Gastroesophageal sphincter (tissue), 4 donors: ENCODE measurements at places on chromosomes 6 and 20. TPM values are rescaled to one million over a fixed set of nuclear protein-coding genes. Genes with fewer than 3 reads are reported as not detected.

- ATAC-seq = no peak
- H3K27ac ChIP-seq = no peak overlapping the region
- H3K27me3 ChIP-seq = no peaks in the 10 kb centered on the region
- no peaks in the 10 kb centered on the region for H3K36me3 ChIP-seq
Measured at GRCh38 chr6:150787429-150787828, 78.1 kb upstream of the MTHFD1L start.

GRCh38 chr6:152532556-152533422 lies 104.4 kb downstream of the SYNE1 start:
- H3K4me1 ChIP-seq = no peaks in the 10 kb centered on the region
- ATAC-seq = no peak
- H3K36me3 ChIP-seq = no peaks in the 10 kb centered on the region
- no peak overlapping the region for H3K27ac ChIP-seq
- no peaks in the 10 kb centered on the region for H3K27me3 ChIP-seq

DNA sequence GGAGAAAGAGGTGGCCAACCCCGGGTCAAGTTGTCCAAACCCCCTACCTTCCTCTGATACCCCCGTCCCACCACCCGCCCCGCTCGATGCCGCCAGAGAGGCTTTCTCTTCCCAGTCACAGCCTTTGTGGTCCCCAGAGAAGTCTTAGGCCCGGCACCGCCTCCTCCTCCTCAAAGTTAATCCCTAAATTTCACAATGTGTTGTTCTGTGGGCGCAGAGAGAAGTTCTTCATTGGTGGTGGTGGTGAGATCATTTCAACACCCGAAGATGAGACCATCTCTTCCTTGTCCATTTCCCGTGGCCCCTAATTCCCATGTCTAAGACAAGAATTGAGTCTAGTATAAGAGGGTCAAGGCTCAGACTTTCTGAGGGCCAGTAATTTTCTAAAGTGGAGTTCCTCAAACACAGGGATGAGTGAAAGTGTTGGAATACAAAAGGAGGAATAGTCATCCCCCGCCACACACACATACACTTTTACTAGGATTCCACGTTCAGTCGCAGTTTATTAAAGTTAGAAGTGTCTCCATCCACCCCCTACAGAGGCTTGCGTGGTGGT lies 10.4 kb downstream of the TRIM31 start:
- no peak overlapping the region for H3K4me3 ChIP-seq
- no peaks in the 10 kb centered on the region for H3K36me3 ChIP-seq
- peak overlapping the region; percentile 69 for H3K27ac ChIP-seq
- peak; percentile 75 for ATAC-seq
- peaks cover 40% of the 10 kb centered on the region for H3K4me1 ChIP-seq
- peaks cover 64% of the 10 kb centered on the region for H3K27me3 ChIP-seq

- no peak for ATAC-seq
- no peaks in the 10 kb centered on the region for H3K27me3 ChIP-seq
- H3K36me3 ChIP-seq = no peaks in the 10 kb centered on the region
- no peaks in the 10 kb centered on the region for H3K4me1 ChIP-seq
Measured at GRCh38 chr20:15794409-15794808, 778.8 kb downstream of the KIF16B start.

DNA sequence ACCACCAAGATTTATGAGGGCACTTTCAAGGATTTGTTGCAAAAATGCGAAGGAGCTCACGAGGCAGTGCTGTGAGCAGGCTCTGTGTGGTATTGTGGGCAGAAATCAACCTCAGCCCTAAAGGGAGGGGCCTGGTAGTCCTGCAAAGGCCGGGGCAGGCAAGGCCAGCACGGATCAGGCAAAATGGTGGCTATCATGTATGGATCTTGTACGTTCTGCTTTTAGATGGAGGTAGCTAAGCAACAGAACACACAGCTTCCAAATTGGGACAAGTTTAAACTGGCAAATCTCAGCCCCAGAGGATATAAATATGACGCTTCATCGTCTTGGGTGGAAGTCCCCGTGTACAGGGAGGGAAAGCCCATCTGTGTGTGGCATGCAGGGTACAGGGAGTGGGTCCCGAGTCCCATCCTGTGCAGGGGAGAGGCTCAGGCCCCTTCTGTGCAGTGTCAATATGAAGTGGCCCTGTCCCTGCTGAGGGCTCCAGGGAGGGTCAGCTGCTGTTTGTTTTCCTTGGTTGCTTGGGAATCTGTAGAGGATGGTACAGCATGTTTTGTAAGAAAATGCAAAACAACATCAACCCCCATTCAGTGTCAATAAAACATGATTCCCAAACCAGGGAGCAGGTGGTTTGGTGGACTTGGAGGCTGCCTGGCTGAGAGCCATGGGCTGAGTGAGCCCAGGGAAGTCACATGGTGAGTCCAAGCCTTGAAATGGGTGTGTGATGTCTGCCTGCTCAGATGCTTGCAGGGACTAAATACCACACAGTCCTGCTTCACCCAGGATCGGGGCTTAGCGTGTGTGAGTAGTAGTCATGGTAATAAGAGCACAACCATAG lies 113.0 kb downstream of the SYCP2 start:
- peaks cover 27% of the 10 kb centered on the region for H3K4me1 ChIP-seq
- no peaks in the 10 kb centered on the region for H3K36me3 ChIP-seq
- H3K4me3 ChIP-seq = no peak overlapping the region
- no peak for ATAC-seq
- H3K27me3 ChIP-seq = peaks cover 10% of the 10 kb centered on the region
- H3K27ac ChIP-seq = no peak overlapping the region

- no peak for ATAC-seq
- no peak overlapping the region for H3K4me3 ChIP-seq
- H3K36me3 ChIP-seq = no peaks in the 10 kb centered on the region
- H3K27ac ChIP-seq = no peak overlapping the region
- no peaks in the 10 kb centered on the region for H3K4me1 ChIP-seq
Measured at GRCh38 chr20:1909097-1909496, 13.9 kb downstream of the SIRPA start.

CDK19 gene
- total RNA-seq = 12.9 TPM

DEFB132 gene
- total RNA-seq = not detected

LIN28B gene
- total RNA-seq = not detected

PLCG1 gene
- total RNA-seq = 42.3 TPM
